ENCODE measurements at places on chromosomes 2 and 18.

GRCh38 chr2:4219101-4219500 is 515.7 kb downstream of the DCDC2C start:
- DNase-seq, result no peak

DNA sequence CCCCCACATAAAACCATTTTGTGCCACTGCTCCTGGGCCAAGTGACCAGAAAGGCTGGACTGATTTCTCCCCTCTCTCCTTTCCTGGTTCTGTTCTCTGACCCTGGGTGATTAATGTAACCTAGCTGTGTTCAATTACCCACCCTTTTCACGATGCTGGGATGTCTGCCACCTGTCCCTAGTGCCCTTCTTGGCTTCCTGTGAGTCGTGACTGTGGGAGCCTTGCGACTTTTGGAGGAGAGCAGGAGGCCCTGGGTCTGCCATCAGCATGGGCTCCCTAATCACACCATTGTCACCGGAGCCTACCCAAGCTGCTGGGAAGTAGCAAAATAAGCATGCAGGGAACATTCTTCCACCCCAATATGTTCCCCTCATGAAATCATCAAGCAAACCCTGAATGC is 38.3 kb downstream of the SRSF7 start:
- DNase-seq, result no peak

DNA sequence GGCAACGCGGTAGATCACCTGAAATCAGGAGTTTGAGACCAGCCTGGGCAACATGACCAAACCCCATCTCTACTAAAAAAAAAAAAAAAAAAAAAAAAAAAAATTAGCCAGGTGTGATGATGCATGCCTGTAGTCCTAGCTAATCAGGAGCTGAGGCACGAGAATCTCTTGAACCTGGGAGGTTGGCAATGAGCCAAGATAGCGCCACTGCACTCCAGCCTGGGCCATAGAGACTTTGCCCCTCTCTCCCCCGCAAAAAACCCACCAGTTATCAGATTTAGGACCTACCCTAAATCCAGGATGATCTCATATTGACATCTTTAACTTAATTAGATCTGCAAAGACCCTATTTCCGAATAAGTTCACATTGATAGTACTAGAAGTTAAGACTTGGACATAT is 29.2 kb upstream of the LDAH start:
- DNase-seq, result no peak

DNA sequence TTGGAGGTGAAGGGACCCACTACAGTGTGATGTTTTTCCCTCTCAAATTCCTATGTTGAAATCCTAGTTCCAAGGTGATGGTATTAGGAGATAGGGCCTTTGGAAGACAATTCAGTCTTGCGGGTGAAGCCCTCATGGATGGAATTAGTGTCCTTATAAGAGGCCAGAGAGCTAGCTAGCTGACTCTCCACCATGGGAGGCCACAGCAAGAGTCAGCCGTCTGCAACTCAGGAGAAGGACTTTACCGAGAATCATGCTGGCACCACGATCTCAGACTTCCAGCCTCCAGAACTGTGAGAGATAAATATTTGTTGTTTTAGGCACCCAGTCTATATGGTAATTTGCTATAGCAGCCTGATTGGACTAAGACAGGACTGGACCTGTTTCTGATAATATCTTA is 461.4 kb downstream of the TSN start:
- DNase-seq, result no peak

GRCh38 chr2:31384351-31384750 is 30.2 kb downstream of the XDH start:
- DNase-seq, result no peak

- DNase-seq, result no peak
Measured at GRCh38 chr2:35081001-35081621, 1274.5 kb upstream of the CRIM1 start.

DNA sequence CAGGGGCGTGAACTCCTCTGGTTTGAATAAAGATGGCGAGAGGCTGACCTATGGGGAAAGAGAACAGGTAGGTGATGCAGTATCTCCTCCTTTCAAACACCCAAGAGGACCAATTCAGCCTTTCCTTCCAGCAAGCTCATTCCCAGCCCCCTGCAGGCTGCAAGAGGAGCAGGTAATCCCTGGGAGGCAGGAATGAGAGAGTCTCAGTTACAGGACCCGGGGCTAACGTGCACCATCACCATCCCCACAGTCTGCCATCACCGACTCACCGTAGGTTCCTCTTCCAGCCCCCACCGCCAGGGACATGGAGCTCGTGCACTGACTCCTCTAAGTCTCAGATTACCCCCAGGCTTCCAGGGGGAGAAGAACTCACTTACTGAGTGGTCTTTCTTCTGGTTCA is 26.7 kb downstream of the XDH start:
- DNase-seq, result no peak

- no peak for DNase-seq
Measured at GRCh38 chr2:188333751-188334524, 42.3 kb downstream of the GULP1 start.

DNA sequence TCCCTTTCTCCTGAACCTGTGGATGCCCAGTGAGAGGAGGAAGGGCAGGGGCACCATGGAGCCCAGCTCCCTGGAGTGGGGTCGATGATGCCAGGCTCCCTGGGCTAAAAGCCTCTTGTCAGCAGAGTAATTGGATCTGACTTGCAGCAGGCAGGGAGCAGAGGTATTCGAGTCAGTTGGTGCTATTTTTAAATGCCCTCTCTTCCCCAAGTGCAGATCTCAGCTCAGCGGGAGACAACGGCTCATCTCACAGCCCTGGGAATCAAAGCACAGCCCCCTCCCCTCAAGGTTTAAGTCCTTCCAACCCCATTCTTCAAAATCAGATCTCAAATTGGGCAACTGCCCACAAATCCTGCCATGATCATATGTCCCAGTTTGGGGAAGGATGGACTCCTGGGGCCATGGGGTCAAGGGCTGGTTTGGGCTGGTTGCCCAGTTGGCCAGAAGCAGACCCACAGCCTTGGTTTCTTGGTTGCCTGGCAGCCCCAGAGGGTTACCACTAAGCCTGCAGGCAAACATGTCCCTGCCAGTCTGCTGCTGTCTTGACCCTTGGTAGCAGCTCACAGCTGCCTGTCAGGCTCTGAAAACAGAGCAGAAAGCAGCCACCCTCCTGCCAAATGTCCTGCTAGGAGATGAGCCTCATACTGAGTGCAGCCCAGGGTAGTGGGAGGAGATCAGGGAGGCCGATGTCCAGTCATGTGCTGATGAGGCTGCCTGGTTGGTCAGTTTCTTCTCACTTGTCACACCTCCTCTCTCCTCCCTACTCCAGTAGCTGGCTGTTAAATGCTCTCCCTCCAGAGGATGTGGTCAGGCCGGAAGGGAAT is 244.9 kb downstream of the LOXHD1 start:
- no peak for DNase-seq

DNA sequence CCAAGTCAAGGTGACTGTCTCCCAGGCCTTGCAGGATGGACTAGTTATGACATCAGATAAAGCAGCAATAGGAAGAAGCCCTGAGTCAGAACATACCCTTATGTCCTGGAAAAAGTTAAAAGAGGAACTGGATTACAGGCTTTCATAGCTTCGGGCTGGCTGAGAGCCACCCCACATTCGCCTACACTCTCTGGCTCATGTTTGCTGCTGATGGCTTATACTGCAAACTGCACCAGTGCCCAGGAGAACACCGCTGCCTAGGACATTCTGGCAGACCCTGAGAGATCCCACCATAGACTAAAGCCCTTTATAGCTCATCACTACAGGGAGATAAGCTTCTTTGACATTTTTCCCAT is 20.3 kb downstream of the SLC8A1 start:
- no peak for DNase-seq

GRCh38 chr2:129117434-129117833 is 798.8 kb upstream of the HS6ST1 start:
- DNase-seq, result no peak

DNA sequence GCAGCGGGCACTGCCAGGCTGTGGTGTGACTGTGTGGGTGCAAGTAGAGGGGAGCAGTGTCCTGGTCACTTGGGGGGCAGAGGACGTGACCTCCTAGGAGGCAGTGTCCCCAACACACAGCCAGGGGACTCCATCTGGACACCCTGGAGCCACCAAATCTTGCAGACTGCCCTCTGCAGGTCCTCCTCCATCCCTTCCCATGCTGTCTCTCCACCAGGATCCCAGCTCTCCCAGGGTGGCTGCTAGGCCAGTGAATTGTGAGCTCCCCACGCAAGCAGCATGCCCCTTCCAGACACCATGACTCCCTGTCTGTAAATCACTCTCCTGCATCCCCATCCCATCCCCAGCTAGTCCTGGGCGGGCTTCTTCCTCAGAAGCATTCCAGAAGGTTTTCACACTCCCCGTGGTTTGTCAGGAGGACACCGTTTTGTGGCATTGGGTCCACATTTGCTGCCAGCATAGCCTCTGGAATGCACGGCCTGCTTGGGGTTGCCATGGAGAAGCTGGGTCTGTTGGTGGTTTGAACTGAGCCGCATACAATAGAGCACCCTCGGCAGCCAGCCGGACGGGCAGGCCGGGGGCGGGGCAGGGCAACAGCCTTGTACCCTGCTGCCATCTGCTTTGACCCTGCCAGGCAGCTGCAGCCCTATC is 210.7 kb downstream of the KLHL29 start:
- no peak for DNase-seq

DNA sequence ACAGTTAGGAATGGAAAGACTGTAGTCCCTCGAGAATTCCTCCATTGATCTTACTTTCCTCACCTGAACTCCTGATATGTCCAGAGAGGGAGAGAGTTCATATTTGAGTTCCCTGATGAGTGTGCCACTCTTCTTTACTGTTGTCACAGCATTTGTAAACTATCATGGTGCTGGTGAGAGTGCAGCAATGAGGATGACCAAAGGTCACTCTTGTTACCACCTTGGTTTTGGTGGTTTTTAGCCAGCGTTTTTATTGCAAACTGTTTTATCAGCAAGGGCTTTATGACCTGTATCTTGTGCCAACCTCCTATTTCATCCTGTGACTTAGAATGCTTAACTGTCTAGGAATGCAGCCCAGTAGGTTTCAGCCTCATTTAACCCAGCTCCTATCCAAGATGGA is 1062.5 kb downstream of the BCL11A start:
- no peak for DNase-seq

DNA sequence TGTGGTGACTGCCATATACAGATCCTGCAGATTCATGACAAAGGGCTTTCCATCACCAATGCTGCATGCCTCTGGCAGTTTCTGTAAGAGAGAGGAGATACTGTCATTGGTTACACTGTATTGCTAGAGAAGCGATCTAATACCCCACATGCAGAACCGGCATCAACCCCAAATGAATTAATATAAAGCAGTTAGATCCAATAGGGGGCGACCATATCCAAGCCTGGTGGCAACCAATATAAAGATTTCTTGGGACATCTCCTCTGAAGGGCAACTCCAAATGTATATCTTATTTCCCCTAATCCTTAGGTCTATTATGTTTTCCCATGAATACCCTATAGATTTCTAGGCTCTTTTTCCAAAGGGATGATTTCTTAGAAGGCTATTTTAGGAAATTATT is 17.4 kb upstream of the IHH start:
- no peak for DNase-seq

DNA sequence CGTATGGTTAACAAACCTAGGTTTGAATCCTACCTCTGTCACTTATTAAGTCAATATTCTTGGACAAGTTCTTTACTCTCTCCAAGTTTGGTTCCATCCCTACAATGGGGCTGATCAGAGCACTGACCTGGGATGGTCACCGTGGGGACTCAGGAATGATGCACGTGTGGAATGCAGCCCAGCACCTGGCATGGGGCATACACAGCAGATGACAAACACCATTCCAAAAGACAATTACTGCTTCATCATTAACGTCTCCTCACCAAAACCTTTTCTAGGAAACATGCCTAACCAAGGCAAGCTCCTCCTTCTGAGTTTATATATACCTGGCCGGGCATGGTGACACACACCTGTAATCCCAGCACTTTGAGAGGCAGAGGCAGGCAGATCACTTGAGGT is 532.9 kb upstream of the ID2 start:
- no peak for DNase-seq

DNA sequence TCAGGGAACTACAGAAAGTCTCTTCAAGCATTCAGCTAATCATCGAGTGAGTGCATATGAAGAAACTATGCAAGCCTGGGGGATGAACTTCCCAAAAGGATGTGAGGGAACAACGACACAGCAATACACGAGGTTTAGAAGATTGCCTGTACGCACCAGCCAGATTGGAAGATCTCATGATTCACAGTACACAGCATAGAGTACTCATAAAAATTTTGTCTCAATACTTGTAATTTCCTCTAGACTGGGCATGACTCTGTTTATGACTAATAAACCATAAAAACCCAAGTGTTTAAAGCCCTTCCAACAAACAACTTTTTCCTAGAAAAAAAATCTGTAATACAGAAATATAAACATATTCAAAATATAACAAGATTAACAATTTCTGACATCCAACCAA is 279.7 kb downstream of the KCNJ3 start:
- DNase-seq, result no peak

DNA sequence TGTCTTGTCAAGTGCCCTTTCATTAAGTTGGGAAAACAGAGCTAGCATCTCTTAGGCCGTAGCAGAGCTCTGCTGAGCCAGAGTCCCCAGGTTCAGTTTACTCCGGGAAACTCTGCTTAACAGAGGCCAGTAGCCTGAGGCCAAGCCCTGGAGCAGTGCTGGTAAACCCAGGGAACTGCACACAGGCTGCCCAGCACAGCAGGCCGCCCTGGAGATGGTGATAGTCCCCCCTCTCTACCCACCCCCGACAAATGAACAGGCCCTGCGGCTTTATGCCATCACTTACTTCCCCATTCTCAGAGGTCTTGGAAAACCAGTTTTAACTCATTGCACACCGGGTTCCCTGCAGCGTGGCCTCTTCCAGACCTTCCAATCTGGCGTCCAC is 3.5 kb downstream of the CNNM4 start:
- no peak for DNase-seq

DNA sequence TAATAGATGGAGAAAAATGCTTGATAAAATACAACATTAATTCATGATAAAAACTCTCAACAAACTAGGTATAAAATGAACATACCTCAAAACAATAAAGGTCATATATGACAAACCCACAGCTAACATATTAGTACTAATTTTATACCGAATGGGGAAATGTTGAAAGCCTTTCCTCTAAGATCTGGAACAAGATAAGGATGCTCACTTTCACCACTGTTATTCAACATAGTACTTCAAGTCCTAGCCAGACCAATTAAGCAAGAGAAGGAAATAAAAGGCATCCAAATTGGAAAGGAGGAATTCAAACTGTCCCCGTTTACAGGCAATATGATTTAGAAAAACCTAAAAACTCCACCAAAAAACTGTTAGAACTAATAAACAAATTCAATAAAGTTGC is 61.5 kb upstream of the CTIF start:
- DNase-seq, result no peak

- DNase-seq, result no peak
Measured at GRCh38 chr2:120525056-120526046, 179.4 kb downstream of the INHBB start.

DNA sequence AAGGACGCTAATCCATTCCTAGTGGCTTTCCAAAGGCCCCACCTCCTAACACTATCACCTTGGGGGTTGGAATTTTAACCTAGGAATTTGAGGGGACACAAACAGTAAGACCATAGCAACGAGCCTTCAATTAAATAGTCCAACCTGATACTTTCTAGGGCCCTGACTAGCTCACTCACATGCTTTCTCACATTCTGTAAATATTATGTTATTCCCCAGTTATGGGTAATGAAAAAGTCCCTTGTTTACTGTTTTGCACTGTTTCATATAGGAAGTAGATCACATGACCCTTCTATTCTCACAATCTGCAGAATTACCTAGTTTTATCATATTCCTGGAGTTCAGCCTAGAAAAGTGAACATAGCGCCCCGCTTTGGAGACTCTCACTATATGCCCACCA is 1212.1 kb upstream of the ACVR2A start:
- DNase-seq, result no peak

Data from stimulated activated CD8-positive, alpha-beta memory T cell treated with anti-CD3 and anti-CD28 coated beads, Interleukin-7, amount 100 ng/mL, for 1 hour (primary cell).